ENCODE measurements at places on chromosomes 5 and 9.
A peak's percentile ranks its signal among the peaks of the same experiment; 100 is the strongest.

- no peak for DNase-seq
These were observed 577.6 kb downstream of the TLR4 start for GRCh38 chr9:118281772-118282171.

- no peak for DNase-seq
These were observed 189.5 kb downstream of the TMEM38B start for GRCh38 chr9:105883847-105884246.

DNA sequence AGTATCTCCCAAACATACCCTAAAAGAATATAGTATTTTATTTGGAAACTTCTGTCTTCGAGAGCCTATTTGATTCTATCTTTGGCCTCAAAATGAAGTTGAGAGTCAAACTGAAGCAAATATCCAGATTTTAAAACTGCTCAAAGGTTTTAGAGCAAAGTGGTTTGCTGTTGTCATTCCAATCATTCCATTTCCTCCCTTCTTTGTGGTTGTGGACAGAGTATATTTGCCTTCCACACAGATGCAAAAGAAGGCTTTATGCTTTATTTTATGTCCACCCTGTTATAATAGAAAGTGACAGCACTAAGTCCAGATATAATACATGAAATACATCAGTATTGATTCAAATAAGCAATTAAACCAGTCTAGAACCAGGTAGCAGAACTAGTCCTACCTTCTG is 12.4 kb downstream of the GZMK start:
- DNase-seq = no peak

GRCh38 chr5:116248432-116248831 is 163.6 kb downstream of the COMMD10 start:
- DNase-seq = no peak

- DNase-seq = no peak
These were observed 19.4 kb upstream of the FABP6 start for GRCh38 chr5:160209917-160210316.

GRCh38 chr5:120228262-120229031 is 235.7 kb upstream of the PRR16 start:
- DNase-seq = no peak

DNA sequence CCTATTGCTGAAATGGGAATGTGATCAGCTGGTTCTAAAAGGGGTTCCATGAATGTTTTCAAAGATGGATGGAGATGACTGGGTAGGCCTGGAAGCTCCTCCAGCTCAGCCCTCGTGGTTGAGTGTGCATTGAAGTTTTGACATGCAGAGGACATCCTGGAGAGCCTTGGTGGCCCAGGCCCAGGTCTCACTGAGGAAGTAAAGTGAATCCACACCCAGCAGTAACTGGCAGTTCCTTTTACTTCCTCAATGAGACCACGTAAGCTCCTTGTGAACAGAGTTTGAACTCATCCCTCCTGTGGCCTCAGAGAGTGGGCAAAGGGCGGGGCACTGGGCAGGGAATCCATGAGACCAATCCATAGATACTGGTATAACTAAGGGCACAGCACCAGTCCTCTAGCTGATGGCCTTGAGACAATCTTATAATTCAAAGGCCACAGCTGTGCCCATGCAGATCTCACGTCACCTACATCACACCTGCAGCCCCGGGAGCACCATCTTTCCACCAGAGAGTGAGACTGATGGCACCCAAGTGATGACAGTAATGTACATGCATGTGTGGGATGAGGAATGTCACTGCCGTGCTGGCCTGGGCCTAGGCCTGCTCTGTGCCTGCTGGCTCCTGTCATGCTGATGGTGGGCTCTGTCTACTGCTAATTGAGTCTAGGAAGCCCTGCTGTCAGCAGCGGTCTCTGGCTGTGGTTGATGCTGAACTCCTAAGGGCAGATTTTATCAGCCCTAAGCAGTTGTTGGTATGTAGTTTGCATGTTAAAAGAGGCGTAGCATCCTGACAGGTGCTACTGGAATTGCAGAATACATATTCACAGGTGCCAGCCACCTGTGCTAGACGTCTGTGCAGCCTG is 257.8 kb downstream of the FSTL4 start:
- no peak for DNase-seq

DNA sequence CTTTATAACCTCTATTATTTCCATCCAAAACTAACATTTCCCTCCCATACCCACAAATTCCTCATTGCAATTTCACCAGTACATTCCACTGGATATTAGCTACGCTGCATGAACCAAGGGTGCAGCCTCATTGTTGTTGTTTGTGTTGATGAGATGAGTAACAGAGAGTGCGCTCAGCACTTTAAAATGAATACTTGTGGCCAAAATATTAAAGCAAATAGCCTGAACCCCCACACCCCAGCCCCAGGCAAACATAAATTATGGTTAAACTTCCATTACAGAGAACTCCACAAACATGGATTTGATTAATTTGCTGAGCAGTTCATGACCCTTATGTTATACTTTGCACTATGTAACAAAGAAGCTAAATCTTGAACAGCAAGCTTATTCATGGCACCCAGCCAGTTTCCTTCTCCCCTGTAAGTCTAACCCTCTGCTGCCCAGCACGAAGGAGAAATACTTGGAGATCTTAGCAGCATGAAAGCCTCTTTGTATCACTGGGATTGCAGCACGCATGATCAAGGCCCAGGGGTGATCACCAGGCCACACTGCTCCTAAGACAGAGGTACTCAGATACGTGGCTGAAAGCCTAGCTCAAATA is 205.0 kb downstream of the DOCK8 start:
- DNase-seq = no peak

- no peak for DNase-seq
These were observed 2395.6 kb upstream of the C9orf72 start for GRCh38 chr9:29968831-29969230.

DNA sequence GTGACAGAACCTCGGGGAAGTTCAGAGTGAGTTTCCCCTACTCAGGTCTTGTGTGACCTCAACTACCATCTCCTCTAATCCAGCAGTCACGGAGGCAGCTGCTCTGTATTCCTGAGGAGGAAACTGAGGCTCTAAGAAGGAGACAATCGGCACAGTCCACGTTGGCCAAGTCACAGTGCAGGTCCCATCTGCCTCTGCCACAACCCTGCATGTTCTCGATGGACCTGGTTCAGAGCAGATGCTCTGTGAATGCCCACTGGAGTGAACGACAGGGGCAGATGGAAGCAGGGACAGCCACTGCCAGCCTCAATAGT is 722 bp upstream of the ERGIC1 start:
- no peak for DNase-seq

GRCh38 chr5:14495301-14495700 is 86.3 kb upstream of the OTULINL start:
- DNase-seq = no peak

DNA sequence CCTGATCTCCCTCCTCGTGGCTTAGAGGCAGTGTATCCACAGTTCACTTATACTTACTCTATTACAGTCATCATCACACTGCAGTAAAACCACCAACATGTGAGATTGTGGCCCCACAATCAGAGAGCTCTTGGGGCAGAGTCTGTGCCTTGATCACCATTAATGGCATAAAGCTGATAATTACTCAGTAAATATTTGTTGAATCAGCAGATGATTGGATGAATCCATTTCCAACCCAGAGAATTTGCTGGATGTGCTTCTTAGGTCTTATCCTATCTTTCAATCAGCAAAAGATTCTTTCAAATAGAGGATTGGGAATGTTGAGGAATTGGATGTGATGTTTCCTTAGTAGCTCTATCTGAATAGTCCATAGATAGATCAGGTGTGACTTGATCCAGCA is 88.8 kb upstream of the PITX1 start:
- no peak for DNase-seq

DNA sequence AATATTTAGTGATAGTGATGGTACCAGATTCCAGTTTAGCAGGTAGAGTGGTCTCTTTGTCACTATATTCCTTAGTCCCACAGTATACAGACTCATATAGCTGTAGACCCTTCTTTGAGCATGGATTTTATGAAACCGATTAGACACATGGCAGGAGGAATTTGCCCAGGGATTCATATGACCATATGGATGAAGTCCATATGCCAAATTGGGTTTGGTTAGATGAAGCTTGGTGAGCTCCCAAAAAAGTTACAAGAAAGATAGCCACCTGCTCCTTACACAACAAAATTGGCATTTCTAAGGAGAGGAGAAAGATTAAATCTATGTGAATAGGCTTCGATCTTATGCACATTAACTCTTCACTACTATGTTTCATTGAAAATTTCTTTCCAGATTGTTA is 211.4 kb downstream of the CWC27 start:
- DNase-seq = no peak

DNA sequence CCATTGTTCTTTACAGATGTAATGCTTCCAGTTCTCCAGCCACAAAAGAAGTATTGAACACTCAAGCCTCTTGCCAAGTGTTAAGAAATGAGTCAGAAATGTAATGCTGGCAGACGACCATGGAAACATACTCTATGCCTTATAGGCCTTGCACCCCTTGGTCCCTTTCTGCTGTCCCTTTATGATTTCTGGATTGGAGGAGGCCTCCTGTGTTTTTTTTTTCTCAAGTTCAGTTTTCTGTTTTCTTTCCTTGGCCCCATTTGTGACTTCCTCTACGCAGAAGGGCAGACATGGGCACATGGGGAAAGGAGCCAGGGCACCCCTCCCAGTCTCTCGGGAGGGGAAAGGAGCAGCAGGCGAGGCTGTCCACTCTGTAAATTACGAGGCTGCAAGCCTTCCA is 53.4 kb downstream of the SNX18 start:
- peak; percentile 28 for DNase-seq

GRCh38 chr5:3393920-3394597 is 201.6 kb upstream of the IRX1 start:
- no peak for DNase-seq

- DNase-seq = peak; percentile 99
These were observed at the start of gene GADD45G for GRCh38 chr9:89604729-89605464. Gene GADD45G, plus strand, starts transcription at chr9:89605012. Its CDS starts 110 bp downstream, at chr9:89605122.

GRCh38 chr9:7097785-7098752 is 340.3 kb downstream of the KDM4C start:
- no peak for DNase-seq

- DNase-seq = no peak
These were observed 26.0 kb downstream of the ADAMTSL1 start for GRCh38 chr9:18499980-18500379.

GRCh38 chr5:83947763-83948162 is 227.1 kb upstream of the HAPLN1 start:
- DNase-seq = no peak

DNA sequence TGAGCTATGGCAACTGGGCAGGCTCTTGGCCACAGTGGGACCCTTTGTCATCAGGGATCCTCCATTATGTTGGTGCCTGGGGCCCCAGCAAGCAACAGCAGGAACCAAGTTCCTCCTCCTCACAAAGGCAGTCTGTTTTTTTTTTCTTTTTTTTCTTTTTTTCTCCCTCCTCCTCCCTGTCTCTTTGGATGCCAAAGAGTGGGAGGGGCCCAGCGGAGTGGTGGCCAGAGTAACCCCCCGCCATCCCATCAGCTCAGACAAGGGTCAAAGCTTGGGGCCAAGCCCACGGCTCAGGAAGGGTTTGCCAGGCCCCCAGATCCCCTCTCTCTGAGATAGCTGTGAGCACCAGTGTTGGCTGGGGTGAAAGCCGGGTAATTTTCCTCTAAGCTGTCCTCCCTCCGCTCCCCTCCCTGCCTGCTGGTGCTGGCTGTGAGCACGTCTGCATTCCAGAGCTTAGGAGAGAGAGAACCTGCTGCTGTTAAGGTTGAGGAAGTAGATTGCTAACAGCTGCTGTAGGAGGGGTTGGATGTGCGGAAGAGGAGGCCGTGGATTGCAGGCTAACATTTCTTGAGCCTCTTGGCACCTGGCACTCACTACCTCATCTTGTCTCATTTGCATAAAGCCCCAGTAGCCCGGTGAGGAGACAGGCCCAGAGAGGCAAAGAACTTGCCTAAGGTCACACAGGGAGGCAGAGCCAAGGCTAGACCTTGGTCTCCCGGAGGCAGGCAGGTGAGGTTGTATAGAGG is 21.2 kb downstream of the GSN start:
- peak; percentile 73 for DNase-seq

DNA sequence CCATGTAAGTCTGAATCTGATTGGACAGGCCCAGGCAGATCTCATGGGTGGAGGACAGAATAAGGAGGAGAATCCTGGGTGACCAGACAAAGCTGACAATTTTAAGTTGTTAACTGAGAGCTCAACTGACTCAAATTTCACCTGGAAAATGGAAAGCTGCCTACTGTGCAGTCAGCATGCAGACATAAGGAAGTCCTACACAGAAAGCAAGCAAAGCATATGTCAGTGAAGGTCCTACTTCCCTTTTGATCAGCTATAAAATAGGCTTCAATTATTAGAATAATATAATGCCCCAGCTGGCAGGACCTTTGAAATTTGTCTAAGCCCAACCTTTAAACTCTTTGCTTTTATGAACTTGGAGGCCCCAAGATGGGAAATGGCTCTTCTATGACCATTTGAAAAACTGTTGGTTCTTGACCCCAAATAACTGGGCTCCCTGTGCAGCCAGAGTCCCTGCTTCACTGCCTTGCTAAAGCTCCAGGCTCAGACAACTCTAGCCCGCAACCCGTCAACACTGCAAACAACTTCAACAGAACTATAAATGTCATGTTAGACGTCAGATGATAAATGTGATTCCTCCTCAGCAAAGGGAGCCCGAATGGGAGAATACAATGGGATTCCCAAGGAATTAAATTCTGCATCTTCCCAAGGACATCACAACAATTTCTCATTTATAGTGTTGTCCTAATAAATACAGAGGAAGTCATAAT is 118.9 kb upstream of the ADRA1B start:
- DNase-seq = no peak

DNA sequence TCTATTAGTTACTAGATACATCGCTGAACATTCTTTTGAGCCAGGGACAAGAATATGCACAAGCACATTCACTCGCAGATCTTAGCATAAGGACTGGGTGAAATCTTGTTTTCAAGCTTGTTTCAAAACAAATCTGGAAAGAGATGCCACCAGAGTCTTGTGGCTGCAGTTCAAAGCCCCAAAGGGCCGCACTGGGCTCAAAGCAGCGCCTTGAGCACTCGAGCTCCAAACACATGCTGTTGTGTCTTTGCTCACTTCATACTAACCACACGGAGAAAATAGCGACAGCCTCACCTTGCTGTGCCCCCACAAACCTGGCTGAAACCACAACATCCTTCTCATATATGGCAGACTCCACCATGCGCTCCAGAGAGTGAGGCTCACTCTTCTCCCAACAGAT is 34.2 kb upstream of the IL7R start:
- no peak for DNase-seq

- no peak for DNase-seq
These were observed 204.5 kb downstream of the BRINP1 start for GRCh38 chr9:119164716-119165115.

GRCh38 chr9:13480693-13481092 is 201.2 kb upstream of the MPDZ start:
- no peak for DNase-seq
